ENCODE measurements at places on chromosomes 16 and 17.

- DNase-seq = no peak
Observed at GRCh38 chr17:79985361-79985942, 50.2 kb downstream of the TBC1D16 start.

GRCh38 chr17:60381958-60382357 is 10.0 kb downstream of the USP32 start:
- DNase-seq = no peak

- DNase-seq = no peak
Observed at GRCh38 chr17:40264458-40265185, 23.1 kb upstream of the CDC6 start.

DNA sequence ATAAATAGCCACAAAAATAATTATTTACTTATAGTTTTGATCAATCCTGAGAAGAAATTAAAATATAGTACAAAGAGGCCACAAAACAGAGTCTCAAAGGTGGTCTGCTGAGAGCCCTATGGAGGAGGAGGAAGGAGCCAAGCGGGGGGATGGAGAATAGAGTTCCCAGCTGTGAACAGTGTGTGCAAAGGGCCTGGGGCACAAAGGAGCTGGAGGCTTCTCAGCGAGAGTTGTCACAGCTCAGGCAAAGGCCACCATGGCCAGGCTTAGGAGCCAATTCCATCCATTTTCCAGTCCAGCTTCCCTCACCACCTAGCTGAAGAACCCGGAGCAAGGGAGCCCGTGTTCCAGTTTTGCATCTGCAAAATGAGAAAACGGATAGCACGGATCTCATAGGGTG is 5.4 kb upstream of the ZNF423 start:
- DNase-seq = no peak

DNA sequence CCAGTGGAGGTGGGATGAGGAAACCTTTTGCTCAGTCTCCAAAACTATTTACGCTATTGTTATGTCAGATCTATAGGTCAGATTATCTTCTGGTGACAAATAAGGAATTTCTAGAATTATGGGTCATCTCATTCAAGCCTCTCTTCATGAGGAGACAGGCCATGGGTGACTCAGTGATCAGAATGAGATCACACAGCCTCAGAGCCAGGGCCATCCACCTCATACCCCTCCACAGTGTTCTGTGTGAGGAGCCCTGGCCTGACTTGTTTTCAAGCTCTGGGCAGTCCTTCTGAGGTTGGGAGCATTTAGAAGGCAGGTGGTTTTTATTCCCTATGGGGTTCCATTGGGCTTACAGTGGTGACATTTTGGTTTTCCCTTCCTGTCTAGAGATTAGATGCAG is 26.5 kb downstream of the YPEL2 start:
- DNase-seq = no peak

GRCh38 chr16:79571065-79571902 is 29.3 kb downstream of the MAF start:
- no peak for DNase-seq

GRCh38 chr16:26396511-26397235 is 670.1 kb upstream of the C16orf82 start:
- DNase-seq = no peak

GRCh38 chr17:75516619-75517296 is 430 bp downstream of the TSEN54 start:
- no peak for DNase-seq

GRCh38 chr16:56932721-56933619 is 1.0 kb downstream of the HERPUD1 start:
- DNase-seq = peak; percentile 69

DNA sequence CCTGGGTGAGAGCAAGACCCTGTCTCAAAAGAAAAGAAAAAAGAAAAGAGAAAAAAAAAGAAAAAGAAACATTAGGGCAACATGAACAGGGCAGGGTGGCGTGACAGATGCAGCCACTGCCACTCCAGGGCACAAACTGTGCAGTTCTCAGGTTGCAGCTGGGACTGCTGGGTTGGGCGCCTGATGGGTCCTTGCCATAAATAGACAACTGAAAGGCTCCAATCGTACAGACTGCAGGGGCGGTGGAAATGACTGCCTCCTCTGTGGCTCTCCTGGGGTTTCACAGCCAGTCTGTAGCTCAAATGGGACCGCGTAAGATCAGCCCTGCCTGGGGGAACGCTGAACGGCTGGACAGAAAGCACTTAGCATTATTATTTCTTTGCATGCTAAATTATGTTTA is 130.7 kb downstream of the CPPED1 start:
- DNase-seq = no peak

DNA sequence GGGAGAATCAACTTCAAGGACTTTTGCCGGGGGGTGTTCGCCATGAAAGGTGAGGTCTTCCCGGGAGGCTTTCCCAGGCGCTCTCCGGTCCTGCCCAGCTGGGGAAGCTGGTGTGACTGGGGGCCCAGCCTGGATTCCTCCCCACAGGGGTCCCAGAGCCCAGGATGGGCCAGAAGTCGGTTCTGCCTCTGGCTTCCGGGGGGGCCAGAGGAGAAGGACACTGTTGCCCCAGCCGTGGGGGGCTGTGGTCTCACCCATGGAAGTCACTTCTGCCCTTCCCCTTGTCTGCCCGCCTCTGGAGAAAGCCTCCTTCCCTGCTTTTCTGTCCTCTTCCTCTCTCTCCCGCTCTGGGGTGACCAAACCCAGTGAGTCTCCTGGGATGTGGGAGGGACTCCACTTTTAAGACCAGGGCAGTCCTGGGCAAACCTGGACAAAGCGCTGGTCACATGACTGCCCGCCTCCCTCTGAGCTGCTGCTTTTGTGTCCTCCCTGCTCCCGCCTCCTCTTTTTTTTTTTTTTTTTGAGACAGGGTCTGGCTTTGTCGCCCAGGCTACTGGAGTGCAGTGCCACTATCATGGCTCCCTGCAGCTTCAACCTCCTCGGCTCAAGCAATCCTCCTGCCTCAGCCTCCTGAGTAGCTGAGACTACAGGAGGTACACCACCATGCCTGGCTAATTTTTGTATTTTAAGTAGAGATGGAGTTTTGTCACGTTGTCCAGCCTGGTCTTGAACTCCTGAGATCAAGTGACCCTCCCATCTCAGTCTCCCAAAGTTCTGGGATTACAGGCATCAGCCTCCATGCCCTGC is 40.6 kb downstream of the RAB11FIP4 start:
- DNase-seq = no peak

- no peak for DNase-seq
Observed at GRCh38 chr16:21324267-21324666, 46.2 kb upstream of the CRYM start.

DNA sequence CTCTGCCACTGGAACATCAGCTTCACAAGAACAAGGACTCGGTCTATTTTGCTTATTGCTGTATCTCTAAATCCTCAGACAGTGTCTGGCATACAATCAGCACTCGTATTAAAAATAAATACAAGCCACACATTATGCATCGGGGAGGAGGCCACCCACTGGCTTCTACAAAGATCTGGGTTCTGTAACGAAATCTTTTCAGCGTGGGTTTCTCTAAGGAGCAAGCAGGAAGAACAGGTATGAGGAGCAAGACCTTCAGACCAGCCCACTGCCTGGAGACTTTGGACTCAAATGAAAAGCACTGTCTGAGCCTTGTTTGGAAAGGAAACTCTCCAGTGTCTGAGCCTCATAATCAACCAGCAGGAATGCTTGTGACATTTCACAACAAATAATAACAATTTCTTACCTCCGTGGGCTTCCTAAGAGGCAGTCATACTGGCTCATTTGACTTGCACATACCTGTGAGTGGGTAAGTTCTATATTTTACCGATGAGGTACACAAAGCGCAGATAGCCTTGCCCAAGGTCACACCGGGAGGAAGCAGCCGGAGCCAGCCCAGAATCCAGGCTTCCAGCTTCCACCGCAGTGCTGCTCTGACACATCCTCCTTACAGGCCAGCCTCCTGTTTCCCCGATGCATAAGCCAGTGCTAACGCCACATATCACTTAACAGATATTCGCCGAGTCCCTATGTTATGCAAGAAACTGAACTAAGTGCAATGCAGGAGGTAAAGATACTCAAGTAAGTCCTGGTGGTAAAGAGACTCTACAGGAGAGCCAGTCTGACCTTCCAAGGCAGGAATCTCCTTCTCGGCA is 118.6 kb upstream of the TNRC6C start:
- no peak for DNase-seq

DNA sequence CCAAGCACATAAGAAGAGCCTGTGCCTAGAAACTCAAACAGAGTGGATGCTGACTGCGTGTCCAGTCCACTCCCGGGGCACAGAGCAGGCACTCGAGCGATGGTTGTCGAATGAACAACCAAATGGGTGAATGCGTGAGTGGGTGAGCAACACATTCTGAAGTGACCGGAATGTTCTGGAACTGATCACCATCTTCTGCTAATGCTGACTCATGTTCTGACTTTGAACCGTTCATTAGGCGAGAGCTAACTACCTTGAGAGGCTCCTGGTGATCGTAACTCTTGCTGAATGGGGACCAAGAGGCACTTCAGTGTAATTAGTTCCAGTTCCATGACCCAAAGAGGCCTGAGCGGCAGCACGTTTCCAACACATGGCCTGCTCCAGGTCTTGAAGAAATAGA is 37.9 kb downstream of the IRF8 start:
- DNase-seq = no peak

- DNase-seq = no peak
Observed at GRCh38 chr17:74567397-74567796, at the start of gene CD300H. Gene CD300H, minus strand, starts transcription at chr17:74567509.

DNA sequence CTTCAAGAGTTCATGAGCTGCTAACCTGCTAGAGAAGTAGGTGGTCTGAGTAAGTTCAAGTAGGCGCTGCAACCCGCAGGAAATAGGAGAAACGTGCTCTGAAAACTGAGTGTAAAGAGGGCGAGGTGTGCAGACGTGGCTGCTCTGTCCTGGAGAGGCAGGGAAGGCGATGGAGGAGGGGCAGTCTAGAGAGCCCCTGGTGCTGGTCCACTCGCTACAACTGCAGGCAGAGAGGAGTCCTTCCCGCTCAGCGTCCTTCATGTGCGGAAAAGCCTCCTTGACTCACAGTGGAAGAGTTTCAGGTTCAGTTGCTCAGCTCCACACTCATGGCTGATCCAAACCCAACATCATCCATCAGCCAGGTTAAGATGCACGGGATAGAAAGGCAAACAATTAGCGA is 12.1 kb downstream of the ABCA3 start:
- no peak for DNase-seq

GRCh38 chr16:81140930-81141780 is 45.0 kb upstream of the GCSH start:
- DNase-seq = no peak

Data from SW 1271 (cell line).